ENCODE measurements at places on chromosomes 13 and 19.

GRCh38 chr13:43785650-43786471 is 911 bp downstream of the ENOX1 start:
- DNase-seq = no peak

DNA sequence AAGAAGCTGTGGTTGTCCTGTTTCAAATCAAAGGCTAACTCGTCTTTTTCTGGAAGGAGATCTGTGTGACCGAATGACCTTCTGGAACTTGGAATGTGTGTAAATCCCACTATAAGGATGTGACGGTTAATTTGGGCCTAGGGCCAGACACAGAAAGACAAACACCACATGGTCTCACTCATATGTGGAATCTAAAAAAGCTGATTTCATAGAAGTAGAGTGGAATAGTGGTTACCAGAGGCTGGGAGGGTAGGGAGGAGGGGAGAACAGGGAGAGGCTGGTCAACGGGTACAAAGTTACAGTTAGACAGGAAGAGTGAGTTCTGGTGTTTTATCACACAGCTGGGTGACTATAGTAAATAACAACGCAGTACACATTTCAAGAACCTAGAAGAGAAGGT is 39.3 kb upstream of the RGCC start:
- DNase-seq = no peak

GRCh38 chr19:28632371-28633080 is 580.4 kb downstream of the UQCRFS1 start:
- DNase-seq = no peak

DNA sequence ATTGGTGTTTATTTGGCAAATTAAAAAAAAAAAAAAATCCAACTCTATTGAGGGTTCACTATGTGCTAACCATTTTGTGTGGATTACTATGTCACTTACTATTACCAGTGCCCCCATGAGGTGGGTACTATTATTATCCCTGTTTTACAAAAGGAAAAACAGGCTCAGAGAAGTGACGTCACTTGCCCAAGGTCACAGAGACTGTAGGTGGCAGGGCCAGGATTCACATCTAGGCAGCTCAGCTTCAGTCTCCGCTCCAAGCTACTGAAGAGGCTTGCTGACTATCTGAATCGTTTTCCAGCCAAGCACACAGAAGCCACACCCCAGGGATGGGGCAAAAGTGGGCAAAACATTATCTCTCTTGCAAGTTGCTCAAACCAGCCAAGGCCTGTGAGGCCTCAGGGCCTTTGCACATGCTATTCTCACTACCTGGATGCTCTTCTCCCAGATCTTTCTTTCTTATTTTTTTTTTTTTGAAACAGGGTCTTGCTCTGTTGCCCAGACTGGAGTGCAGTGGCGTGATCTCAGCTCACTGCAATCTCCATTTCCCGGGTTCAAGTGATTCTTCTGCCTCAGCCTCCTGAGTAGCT is 4.8 kb upstream of the ANGPTL8 start:
- no peak for DNase-seq

DNA sequence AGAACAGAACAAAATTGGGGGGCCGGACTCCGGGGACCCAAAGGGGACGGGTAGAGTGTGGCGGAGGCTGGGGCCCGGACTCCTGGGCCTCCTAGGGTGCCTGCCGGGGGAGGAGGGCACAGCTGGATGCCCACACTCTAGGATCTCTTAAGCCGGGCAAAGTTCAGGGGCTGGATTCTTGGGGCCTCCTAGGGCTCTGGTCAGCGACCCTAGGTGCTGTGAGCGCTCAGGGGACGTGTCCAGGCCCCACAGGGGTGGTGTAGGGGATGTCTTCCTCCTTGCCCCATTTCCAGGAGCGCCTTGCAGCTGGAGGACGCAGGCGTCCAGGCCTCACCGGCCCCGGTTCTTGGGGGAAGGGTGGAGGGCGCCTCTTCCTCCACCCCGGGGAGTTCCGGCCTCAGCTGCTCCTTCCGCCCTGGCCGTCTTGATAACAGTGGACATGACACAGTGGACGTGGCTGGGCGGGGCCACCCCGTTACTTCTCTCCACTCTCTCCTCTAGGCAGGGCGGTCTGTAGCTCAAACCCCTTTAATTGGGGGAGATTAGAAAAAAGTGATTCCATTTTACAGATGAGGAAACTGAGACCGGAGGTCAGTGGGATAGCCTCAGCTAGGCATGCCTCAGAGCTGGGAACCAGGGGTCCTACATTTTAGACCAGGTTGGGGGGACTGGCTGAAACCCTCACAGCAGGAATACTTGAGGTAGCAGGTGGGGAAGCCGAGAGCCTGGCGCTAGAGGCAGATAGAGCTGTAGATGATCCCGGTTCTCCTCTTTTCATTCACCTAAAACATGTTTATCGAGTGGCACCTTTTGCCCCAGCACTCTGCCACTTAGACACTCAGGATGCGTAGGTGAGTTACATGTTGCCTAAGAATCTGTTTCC is 705 bp downstream of the STXBP2 start:
- no peak for DNase-seq

DNA sequence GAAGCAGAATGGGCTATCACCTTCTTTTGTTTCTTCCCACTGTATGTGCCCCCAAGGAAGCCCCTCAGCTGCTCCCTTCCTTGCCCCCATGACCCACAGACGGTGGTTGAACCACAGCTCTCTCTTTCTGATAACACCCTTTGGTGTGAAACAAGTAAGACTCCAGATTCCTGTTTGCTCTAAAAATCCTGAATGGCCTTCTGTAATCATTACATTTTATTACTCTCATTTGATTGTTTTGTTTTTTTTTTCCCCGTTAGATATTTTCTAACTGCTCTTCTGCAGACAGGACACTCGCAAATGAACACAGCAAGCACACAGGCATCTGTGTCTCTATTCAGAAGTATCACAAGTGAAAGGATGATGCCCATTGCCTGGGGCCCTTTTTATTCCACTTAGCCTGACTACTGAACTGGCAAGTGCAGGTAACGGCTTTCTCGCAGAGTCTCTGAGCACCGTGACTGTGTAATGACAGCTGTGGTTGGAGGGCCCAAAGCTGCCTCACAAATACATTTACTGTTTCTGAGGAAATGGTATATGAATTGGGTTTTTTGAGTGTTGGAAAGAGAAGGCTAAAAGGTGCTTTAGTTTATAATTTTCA is 59.3 kb downstream of the OXGR1 start:
- no peak for DNase-seq

DNA sequence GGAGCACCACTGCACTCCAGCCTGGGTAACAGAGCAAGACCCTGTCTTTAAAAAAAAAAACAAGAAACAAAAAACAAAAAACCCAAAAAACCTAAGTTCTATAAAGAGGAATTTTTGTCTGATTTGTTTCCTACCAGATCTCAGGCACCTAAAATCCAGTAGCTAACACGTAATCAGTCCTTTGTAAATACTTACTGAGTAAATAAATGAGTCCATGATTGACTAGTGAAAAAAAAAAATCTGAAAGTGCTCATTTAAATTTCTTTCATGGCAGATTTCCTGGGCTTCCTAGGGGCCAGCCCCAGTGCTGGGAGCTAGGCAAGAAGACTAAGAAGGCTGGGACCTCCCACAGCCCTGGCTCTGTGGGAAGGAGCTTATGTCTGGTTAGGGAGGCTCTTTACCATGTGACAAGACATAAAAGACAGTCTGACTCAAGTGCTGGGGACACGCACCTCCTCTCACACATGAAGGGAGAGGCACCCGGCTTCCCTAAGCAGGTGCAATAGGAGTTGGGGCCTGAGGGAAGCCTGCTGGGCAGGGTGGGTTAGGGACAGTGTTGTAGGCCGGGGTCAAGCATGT is 22.5 kb downstream of the LIG1 start:
- DNase-seq = no peak

- no peak for DNase-seq
These were observed 302.0 kb upstream of the MIR17HG start for GRCh38 chr13:91045351-91046034.

- no peak for DNase-seq
These were observed 293.5 kb downstream of the SPRY2 start for GRCh38 chr13:80047406-80047805.

DNA sequence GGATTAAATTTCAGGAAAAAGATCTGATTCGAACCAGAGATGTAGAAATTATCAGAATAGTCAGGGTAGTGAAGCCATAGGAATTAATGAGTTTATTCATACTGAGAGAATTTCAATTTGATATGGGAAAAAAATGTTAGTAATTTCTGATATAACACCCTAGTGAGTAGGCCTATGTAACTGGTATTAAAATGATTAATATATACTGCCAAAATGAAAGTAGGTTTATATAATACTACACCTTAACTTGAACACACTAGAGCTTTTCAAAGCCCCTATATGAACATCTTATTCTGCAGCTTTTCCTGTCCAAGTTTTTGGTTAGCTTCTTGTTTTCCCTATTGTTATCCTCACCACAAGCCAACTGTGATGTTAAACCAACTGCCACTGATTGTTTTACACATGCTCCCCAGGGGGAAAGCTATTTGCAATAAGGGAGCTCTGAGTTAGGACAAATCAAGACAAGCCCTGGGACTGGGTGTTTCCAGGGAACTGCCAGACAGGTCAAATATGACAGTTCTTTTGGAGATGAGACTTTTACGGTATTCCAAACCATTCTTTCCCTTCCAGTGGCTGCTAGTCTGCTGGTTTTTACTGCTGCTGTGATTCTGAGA is 45.3 kb downstream of the FNDC3A start:
- DNase-seq = no peak

DNA sequence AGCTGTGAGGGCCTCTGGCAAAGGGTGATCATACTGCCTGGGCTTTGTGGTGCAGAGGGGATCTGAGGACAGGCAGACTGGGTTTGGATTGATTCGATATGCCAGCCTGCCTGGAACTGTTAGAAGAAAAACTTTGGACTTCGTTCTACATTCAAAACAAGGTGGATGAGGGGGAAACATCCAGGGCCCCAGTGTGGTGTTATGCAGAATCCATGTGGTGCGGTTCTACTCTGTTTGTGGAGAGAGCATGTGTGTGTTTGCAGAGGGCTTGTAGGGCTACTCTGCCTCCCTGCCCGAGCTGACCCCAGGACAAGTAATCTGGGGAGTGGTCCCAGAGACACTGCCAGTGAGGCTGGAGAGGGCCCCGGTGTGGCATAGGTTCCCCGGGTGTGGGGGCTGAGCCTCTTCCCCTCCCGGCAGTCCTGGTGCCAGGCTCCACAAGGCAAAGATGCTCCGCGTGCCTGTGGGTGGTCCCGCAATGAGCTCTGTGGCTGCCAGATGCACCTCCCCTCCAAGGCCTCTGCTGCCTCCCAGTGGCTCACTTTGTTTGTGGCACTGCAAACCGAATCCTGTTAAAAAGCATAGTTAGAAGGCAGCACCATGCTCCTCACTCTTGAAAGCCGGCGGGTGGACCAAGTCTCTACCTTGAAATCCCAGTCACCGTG is 22.3 kb upstream of the TFDP1 start:
- peak; percentile 13 for DNase-seq

DNA sequence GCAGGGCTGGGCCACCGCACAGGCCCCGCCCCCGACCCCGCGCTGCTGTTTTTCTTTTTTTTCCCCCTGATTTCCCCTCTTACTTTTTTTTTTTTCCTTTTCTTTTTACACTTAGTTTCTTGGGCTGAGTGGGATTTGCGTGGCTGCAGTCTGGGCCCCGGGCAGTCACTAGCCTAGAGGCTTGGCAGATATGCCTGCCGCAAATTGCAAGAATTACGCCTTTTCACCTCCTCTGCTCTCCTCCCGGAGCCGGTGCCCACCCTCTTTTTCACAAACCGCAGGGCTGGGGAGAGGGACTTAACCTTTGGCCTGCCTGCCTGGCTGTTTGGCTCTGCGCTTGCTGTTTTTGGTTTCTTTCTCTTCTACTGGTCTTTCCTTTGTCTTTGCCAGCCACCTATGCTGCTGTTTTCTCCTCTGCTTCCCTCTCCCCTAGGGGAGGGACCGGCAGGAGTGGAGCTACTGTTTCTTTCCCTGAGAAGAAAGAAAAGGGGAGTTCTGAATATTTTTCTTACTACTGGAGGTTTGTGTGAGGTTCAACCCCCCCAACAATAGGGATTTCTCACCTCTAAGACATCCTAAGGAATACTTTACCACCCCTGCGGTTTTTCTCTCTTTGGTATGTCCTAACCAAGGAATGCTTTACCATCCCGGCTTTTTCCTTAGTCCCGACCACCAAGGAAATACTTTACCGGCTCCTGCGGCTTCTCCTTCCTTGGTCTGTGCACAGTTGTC is 11.0 kb downstream of the ZNF552 start:
- no peak for DNase-seq

GRCh38 chr19:30222428-30222873 is 149.7 kb upstream of the ZNF536 start:
- DNase-seq = no peak

DNA sequence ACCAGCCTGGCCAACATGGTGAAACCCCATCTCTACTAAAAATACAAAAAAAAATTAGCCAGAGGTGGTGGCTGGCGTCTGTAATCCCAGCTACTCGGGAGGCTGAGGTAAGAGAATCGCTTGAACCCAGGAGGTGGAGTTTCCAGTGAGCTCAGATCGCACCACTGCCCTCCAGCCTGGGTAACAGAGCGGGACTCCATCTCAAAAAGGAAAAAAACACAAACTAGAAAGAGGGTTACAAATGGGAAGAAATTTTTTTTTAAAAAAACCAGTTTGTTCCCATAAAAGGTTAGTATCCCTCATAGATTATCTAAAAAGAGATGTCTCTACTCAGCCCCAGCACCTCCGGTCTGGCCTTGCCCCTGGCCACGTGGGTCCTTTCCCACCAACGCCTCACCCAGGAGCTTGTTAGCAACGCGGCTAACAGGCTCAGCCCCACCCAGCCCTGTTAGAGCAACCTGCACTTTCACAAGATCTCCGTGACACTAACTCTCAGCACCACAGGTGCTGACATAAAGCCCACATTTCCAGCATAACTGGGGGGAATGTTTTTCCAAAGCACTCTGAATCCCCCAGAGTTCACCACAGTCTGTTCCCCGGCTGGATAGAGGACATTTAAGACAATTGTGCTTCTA is 4.3 kb downstream of the DMKN start:
- no peak for DNase-seq

GRCh38 chr19:979318-979741 is 4.8 kb upstream of the WDR18 start:
- no peak for DNase-seq

DNA sequence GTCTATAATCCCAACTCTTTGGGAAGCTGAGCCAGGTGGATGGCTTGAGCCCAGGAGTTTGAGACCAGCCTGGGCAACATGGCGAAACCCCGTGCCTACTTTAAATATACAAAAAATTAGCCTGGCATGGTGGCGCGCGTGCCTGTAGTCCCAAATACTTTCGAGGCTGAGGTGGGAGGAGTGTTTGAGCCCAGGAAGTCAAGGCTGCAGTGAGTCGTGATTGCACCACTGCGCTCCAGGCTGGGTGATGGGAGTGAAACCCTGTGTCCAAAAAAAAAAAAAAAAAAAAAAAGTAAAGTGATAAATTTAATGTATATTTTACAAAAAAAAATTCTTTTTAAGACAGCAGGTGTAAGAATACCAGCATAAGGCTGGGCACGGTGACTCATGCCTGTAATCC is 17.6 kb downstream of the TMEM38A start:
- no peak for DNase-seq

- no peak for DNase-seq
These were observed 1.9 kb upstream of the TSC22D1 start for GRCh38 chr13:44578067-44578400.

GRCh38 chr19:3319643-3320353 is 46.6 kb upstream of the NFIC start:
- DNase-seq = no peak

All from stimulated activated CD4-positive, alpha-beta T cell treated with anti-CD3 and anti-CD28 coated beads, Interleukin-12 subunit alpha, Interleukin-12 subunit beta, amount 100 ng/mL, for 48 hours (primary cell).